ENCODE measurements at places on chromosomes 5 and 9.
A peak's percentile ranks its signal among the peaks of the same experiment; 100 is the strongest.

DNA sequence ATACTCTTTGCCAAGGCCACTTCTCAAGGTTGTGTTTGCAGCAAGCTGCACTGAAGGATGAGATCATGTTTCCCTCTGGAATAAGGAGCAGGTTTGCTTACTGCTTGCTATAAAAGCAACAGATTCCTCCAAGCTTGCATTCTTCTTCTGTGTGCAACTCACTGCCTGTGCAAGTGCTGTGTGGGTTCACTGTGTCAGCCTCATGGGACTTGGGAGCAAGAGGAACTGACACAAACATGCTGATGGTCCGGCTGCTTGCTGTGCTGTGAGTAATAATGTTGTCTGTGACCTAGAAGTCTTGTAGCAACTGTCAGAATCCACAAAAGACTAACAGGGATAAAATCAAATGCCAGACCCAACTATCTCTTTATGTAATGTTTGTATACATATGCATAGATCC lies 33.6 kb upstream of the SHC3 start:
- no peak for DNase-seq

DNA sequence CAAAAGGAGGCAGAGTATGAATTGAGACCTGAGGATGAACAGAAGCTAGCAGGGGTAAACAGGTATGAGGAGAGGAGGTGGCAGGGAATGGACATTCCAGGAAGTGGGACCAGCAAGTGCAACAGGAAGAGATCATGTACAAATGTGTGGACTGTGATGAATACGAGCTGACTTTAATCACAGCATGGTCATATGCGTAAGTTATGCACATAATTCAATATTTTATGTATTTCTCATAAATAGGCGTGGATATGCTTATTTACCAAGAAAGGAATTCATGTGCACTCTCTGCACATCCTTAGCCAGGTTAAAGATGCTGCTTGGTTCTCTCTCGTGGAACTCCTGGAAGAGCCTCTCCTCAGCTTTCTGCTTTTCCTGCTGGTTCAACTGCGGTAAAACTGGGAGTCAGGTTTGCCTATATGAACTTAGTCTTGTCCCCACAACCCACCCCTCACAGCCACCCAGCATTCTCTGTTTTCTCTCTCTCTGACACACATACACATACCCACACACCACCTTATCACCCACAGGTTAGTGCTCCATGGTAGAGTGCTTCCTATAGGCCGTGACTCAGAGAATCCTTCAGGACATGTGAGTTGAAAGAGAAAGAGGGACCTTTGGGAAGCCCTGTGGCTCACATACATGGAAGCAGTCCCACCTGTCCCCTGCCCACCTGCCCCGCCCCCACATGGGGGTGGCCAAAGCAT lies 35.7 kb downstream of the TRPC7 start:
- DNase-seq, result no peak

- DNase-seq, result no peak
Measured at GRCh38 chr5:116763987-116764866, 189.6 kb upstream of the SEMA6A start.

GRCh38 chr5:39451276-39451941 lies 26.6 kb upstream of the DAB2 start:
- DNase-seq, result no peak

GRCh38 chr9:104556830-104557634 lies 11.9 kb upstream of the OR13C8 start:
- DNase-seq, result no peak

DNA sequence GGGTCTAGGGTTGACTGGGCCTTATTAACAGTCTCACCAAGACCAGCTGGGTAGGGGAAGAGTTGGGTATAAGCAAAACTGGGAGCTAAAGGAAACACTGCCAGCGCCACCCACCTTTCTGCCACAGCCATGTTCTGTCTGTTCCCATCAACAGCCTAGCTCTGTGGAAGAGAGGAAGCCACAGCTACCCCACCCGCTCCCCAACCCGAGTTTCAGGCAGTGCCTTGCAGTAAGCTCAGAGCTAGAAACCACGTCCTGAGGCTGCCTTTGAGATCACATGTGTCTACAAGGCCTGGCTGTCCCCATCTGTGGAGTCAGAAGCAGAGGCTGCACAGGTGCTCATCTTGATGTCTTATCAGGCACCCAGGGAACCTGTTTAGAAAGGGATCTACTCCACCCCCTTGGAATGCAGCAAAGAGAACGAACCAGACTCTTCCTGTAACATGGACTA lies 15.3 kb downstream of the HNRNPH1 start:
- DNase-seq, result peak; percentile 60
